ENCODE measurements at places on chromosomes 6 and 20.

GRCh38 chr6:158383542-158383941 is 71.3 kb downstream of the TULP4 start:
- DNase-seq, result no peak

DNA sequence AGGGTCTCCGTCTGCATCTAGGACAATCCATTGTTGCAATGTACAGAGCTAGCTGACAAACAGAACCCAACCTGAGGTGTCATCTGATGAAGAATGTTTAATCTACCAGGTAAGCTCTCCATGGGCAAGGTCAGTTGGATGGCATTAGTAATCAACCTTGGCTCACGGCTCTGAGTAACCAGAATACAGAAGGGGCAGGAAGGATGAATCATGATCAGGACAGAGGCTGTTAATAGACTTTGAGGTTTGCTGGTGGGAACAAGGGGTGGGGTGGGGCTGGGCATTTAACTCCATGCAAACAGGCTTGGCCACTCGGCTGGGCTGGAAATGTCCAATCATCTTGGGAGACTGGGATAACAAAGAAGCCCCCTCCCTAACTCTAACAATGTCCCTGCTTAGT is 77.1 kb upstream of the MRPS10 start:
- DNase-seq, result no peak

DNA sequence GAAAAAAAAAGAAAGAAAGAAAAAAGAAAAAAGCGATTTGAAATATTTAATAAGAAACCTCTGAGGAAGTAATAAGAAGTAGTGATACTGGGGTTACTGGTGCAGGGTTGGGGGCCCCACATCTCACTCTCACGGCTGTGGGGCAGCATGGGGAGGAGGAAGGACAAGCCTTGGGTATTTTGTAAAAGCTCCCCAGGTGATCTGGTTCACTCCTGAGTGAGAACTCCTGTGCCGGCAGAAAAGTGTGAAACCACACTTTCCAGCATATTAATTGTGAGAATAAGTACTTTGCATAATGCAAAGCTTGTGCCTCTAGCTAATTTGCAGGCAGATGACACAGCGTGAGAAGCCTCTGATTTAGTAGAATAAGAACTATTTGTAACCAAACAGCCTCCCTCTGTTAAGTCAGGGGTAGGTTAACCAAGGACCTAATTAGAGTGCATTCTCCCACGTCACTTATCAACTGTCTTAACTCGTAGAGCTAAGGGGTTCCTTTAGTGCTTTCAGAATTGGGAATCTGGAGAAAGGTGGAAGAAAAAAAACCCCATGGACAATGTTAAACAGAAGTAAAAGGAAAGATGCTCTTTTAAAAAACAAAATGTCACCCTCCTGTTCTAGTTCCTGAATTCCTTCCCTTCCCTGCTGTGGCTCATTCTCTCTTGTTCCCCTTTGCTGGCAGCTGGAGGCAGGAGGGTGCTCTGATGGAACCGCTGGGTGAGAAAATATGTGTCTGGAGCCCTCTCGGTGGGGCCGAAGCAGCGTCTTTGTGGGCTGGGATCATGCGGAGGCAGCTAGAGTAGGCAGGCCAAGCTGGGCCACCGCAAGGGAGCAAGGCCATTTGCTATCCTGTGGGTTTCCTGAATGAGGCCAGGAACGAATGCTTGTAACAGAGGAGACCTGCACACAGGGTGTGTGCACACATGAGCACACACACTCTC is 108.7 kb downstream of the FYN start:
- no peak for DNase-seq

DNA sequence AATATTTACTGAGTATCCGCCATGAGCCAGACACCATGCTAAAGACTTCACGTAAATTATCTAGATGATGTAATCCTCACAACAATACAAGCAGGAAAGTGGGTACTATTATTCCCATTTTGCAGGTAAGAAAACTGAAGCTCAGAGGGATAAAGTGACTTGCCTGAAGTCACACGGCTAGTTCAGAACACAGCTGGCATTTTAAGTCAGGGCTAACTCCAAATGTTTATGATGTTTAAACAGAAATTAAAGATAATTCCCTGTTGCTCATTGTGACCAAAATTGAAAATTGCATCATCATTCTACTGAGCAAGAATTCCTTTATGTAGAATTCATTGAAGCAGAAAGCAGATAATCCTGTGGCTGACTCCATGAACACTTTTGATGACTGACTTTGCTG is 71.3 kb upstream of the STXBP5 start:
- DNase-seq, result no peak

DNA sequence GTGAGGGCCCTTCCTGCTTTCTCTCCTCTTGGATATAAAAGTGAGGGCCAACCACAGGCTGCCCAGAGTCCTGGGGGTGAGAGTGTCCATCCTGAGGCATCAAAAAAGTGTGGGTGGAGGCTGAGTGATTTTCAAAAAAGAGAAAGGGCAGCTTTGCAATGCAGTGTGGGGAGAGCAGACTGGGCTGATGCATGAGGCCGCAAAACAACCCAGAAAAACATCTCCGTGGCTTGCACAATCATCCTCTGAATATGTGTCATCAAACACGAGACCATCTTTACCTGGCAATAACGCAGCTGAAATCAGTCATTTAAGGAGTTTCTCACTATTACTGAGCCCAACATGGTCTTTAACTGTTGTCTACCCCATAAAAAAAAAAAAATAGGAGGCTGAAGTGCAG is 191.2 kb upstream of the SOX4 start:
- no peak for DNase-seq

DNA sequence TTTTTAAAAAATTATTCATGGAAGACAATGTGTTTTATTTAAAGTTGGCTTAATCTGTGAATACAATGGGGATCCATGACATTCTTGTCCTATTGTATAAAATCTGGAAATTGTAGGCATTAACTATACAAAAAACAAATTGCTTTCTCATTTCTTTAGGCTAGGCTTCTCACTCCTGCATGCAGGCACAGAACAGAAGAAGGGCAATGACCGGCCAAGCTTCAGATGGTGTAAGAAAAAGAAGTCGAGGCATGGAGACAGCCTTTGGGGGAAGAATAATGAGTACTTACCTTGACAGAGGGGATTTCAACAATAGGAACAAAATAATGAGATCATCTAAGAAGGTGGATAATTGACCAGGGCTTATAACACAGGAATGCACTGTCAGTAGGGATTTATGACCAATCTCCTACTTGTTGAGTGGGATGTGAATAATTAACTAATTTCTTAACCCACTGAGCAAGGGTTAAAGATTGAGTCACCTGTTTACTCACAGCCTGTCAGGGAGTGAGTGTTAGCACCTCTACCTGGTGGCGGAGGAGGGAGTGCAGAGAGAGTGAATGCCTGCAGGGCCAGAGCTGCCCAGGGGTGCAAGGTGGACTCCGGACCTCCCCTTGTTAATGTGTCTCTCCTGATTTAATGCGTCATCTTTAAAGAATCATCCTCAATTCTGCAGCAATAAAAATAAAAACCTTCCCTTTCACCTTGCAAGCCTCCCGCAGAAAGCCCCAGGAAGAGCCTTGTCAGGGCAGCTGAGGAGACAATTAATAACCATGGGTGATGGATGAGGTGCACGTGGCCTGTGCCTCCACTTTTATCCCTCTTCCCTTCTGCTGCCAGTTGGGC is 3.9 kb downstream of the SLC22A2 start:
- no peak for DNase-seq

DNA sequence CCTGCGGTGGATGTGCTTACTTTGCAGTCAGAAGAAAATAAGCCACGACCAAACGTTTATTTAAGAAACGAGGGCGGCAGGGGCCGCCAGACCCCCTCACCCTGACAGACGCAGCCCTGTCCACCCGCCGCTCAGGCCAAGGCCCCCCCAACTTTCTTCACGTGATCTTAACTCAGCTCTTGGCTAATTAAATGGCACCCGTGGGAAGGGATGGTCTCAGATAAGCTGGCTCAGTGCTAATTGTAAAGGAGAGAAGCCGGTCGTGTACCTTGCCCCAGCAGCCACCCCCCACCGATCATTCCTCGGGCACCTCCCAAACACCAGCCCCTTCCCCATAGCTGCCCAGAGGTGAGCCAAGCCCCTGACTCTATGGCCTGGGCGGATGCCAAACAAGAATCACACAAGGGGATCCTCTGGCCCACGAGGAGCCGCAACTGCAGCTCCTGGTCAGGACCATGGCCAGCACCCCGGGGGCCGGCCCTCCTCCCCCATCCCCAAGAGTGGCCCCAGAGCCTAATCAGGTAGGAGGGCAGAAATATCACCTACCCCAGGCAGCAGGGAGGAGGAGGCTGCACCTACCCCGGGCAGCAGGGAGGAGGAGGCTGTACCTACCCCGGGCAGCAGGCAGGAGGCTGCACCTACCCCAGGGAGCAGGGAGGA is 11.2 kb downstream of the KCNQ2 start:
- DNase-seq, result no peak

GRCh38 chr20:37382482-37383120 is 36.7 kb downstream of the SRC start:
- DNase-seq, result no peak

GRCh38 chr6:156111913-156112312 is 656.3 kb upstream of the NOX3 start:
- DNase-seq, result no peak

GRCh38 chr6:142218446-142218845 is 71.4 kb downstream of the VTA1 start:
- no peak for DNase-seq

DNA sequence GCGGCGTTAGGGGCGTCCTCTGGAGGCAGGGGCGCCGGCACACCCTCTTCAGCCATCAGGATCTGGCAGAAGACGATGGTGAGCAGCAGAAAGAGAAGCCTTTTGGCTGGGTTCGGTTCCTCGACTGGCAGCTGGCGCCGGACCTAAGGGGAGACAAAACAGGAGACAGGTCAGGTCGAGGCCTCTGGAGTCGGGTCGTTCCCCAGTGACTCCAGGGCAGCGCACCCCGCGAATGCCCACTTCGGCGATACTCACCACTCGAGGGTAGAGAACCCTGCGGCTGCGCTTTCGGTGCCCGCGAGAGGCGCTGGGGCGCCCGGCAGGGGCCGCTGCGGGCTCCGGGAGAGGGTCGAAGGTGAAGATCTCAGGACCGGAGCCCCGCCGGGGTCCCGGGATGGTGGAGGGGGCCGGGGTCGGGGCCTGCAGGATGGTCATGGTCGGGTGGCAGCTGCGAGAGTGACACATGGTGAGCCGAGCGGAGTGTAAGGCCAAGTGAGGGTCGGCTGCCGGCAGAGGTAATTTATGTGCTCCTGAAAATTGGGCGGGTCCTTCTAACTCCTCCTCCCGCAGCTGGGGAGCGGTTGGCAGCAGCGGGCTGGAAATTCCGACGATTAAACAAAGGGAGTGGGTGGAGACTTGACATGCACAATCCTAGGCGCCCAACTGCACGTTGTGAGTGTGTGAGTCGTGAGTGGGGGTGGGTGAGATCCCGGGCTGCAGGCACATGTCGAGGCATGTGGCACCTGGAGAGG is at the start of gene IER3:
IER3 (minus strand) TSS at position 494 of the 752 bp plus-strand sequence; CDS start at position 465, 29 bp downstream.
- peak; percentile 51 for DNase-seq

GRCh38 chr20:31664696-31665354 is 27.1 kb downstream of the COX4I2 start:
- DNase-seq, result no peak

DNA sequence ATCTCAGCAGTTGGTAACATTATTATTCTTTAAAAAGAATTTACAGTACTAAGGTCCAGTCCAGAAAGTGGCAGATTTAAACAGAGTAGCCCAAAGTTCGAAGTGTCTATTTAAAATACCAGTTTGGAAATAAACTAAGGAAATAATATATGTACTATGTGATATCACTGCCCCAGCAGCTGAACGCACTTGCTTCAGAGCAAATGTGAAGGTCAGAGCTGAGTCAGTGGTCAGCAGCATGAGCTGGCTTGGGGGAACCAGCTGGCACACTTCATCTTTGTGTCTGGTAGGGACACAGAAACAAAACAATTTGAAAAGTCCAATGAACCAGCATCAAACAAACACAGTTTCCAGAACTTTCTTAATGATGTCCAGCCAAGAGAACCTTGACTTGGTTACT is 15.4 kb downstream of the TMEM14B start:
- no peak for DNase-seq

DNA sequence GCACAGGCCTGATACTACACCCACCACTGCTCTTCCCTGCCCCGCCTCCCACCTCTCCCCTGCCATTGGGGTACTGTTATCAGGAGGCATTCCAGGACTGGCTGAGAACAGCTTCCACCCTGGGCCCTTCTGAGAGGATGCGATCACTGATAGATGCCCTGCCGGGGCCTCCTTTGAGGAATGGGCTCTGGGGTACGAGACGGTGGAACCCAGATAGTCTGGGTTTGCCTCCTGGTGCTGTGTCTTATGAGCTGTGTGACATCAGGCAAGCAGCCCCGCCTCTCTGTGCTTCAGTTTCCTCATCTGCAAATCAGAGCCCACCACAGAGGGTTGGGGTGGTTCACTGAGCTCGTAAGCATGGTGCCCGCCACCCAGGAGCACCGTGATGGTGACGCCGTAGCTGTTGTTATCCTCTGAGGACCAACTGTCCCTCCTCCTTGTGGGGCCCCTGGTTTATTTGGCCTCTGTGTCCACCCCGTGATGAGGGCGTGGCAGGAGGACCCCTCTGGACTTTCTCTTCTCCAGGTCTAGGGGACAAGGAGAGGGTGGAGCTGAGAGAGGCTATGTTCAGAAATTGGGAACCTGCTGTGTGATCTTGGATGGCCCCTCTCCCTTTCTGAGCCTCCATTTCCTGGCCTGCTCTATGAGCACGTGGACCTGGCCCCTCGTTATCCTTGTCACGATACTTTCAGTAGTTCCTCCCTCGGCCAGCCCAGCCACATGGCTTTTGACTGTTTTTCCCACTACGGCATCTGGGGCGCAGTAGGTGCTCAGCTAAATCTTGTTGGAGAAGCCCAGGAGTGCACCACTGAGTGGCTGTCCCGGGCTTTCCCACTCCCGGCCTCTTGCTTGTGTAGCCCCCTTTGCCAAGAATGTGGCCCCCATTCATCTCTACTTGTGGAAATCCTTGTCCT is 18.3 kb downstream of the SRC start:
- DNase-seq, result no peak

DNA sequence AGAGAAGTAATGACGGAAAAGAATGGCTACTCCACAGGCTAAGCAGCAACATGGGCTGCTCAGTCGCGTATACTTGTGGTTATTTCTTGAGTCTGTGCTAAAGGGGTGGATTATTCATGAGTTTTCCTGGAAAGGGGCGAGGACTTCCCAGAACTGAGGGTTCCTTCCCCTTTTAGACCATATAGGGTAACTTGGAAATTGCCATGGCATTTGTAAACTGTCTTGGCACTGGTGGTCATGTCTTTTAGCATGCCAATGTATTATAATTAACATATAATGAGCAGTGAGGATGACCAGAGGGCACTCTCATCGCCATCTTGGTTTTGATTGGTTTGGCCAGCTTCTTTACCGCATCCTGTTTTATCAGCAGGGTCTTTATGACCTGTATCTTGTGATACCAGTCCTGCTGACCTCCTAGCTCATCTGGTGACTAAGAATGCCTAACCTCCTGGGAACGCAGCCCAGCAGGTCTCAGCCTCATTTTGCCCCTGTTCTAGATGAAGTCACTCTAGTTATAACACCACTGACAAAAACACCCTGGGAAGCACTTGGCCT is 11.4 kb downstream of the LBP start:
- DNase-seq, result no peak

Data from stimulated activated CD8-positive, alpha-beta memory T cell treated with anti-CD3 and anti-CD28 coated beads, Interleukin-15, amount 100 ng/mL, for 1 hour (primary cell).